ENCODE measurements at places on chromosomes 12 and 14.
A peak's percentile ranks its signal among the peaks of the same experiment; 100 is the strongest.

DNA sequence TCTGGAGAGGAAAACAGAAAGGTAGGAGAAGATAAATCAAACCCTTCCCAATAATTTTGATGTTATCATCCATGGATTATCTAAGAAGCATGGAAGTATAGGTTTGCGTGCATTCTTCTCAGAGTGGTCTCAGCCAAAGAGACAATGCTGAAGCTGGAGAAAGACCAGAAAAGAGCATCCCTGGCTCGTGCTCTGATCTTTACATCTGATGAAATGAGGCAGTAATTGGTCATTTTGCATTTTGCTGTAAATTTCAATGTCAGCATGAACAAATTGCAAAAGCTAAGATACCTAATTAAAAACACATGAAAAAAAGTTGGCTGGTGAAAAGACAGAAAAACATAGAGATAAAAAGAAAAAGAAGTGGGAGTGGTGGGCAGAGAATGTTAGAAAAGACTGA is 252.4 kb downstream of the ITPR2 start:
- no peak for DNase-seq

GRCh38 chr14:67599698-67600561 is at the start of gene PIGH:
TSS of gene PIGH (minus strand) at chr14:67600268. CDS start at chr14:67600203, 65 bp downstream.
- peak; percentile 73 for DNase-seq

DNA sequence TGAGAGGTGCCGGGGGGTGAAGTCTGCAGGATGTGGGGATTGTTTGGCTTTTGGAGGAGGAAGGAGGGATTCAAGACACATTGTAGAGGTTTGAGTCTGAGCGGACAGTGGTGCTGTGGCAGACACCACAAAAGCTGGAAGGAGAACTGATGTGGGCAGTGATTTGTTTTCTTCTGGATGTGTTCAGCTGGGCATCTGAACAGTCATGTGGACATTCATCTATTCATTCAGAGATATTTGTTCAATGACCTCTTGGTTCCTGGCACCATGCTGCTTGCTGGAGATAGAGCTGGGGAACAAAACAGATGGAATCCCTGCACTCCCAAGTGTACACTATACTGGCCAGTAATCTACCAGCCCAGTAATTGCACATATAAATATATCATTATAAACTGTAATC is 64.0 kb downstream of the PTPN11 start:
- no peak for DNase-seq

DNA sequence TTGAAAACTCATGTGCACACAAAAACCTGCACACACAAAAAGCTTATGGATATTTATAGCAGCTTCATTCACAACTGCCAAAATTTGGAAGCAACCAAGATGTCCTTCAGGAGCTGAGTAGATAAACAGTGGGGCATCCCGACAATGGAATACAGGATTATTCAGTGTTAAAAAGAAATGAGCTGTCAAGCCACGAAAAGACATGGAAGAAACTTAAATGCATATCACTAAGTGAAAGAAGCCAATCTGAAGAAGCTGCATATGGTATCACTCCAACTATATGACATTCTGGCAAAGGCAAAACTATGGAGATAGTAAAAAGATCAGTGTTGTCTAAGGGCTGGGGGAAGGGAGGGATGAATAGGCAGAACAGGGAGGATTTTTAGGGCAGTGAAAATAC is 5.2 kb upstream of the TPCN1 start:
- DNase-seq = no peak

DNA sequence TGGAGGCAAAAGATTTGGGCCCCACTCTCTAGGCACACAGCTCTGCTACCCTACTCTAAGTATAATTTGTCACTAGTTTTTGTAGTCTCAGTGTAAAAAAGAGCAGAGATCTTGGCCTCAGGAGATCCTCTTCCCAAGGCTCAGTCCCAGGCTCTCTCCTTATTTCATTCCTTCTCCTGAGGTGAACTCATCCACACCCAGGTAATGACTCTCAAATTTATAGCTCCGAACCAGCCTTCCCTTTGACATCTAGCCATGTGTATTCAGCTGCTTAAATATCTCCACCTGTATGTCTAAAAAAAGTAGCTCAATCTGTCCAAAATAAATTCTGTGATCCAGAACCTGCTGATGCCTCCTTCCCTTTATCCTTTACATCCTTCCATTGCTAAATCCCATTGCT is 173.5 kb upstream of the HIF1A start:
- no peak for DNase-seq

GRCh38 chr12:125402874-125403789 is 337.9 kb downstream of the AACS start:
- DNase-seq = no peak

GRCh38 chr12:111412830-111413441 is 7.2 kb downstream of the SH2B3 start:
- DNase-seq = no peak

- DNase-seq = no peak
Observed at GRCh38 chr12:12156828-12157227, 86.1 kb downstream of the BCL2L14 start.

DNA sequence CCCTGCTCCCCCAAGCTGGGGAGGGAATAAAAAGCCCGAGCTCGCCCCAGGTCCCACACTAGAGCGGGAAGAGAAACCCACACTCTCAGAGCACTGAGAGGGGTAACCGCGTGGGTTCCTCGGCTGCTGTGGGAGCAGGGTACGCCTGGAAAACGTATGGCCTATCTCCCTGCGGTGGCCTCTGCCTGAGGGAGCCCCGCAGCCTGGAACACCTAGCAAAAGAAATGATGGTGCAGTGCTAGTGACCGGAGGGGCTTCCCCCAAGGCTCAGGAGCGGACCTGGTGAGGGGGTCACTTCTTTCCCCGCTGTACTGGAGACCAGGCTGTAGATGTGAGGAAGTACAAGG is 2.5 kb upstream of the OR4N2 start:
- no peak for DNase-seq

- DNase-seq = no peak
Observed at GRCh38 chr12:104498211-104498801, 41.6 kb downstream of the CHST11 start.

DNA sequence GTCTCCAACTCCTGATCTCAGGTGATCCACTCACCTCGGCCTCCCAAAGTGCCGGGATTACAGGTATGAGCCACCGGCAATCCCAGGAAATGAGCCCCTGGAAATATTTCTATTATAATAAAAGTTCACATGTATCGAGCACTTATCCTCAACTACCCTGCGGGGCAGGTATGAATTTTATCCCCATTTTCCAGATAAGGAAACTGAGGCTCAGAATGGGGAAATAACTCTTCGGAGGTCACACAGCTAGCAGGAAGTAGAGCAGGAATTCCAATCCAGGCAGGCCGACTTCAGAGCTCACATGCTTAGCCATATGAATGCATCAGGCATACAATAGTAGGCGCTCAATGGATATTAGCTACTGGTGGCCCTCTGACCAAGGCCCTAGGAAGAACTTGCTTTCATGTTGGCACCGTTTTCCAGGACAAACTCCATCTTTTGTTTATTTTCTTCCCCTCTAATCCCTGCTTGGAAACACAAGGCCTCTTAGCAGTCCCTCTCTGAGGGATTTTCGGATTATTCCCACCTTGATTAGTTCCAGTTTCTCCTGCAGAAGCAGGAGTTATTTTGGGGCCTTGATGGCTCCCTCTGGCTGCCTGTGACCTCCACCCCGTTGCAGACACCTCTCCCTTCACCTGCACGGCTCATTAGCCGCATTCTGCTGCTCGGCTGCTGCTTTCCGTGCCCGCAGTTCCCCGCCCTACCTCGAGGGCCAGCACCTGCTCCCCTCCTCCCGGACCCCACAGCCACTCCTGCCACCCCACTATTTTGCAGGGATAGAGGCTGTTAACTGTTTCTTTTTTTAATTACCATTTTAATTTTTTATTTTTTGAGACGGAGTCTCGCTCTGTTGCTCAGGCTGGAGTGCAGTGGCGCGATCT is 18.7 kb upstream of the POP5 start:
- DNase-seq = no peak

DNA sequence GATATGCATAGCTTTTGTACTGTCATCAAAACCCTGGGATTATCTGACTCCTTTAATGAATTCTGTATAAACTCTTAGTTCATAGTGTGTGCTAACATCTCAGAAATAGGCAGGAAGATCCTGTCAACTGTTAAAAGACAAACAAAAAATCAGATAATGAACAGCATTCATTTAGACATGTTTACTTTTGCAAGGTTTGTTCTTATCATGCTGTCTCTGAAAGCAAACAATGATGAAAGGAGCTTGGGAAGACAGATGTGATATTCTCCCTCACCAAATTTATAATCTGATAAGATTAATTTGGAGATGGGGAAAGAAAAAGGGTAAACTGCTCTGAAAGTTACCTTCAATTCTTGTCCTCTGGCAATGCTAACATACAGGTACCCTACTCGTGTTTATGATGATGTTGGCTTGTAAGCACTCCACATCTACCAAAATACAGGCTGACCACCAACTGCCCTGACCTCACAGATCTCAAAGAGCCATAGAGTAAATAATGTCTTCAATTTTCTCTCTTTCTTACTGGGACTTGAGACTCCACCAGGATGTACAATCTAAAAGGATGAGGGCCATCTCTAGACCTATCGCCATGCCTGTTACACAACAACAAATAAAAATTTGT is 233.8 kb downstream of the SSPN start:
- DNase-seq = no peak

DNA sequence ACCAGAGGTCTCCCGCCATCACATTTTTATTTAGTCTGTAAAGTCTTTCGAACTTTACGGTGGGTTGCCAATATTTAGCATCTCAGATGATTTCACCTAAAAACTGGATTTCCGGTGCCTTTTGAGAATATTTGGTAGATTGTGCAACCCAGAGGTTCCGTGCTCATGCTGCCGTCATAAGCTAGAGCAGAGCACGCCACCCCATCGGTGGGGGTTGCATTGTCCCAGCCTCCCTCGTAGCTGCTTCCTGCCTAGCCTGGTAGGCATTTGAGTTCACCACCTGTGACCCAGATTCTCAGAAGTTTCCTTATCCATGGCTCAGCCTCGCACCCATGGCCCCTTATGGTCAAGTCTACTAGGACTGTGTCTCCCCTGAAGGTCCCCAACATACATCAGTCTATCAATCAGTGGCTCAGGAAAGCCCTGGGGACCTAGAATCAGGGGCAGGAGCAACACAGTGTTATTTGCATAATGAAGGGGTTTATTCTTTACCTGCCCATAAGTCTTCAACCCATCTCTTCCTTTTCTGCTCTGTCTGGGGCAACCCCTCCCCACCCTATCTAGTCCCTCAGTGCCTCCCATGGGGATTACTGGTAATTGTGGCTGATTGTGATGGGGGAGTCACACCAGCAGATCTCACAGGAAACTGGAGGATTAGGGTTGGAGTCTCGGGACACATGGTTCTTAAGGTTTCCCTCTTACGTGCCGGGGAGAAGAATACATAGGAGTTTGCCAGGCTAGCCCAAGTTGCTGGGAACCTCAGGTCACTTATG is 152.3 kb downstream of the PHETA1 start:
- no peak for DNase-seq

GRCh38 chr14:49950275-49951228 is 57.7 kb downstream of the ARF6 start:
- no peak for DNase-seq

DNA sequence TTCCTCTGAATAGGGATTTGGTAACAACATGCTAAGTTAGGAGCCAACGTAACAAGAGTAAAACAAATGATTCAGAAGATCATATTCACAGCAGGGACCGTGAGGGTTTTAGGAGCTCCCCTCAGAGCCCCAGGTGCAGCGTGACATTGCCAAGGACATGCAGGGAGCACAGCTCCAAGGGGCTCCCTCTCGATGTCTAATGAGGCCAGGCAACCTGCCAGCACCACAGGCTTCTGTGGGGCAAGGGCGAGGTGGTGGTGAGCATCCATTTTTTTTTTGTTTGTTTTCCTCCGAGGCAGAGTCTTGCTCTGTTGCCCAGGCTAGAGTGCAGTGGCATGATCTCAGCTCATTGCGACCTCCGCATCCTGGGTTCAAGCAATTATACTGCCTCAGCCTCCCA is 95.1 kb upstream of the PTPRB start:
- no peak for DNase-seq

DNA sequence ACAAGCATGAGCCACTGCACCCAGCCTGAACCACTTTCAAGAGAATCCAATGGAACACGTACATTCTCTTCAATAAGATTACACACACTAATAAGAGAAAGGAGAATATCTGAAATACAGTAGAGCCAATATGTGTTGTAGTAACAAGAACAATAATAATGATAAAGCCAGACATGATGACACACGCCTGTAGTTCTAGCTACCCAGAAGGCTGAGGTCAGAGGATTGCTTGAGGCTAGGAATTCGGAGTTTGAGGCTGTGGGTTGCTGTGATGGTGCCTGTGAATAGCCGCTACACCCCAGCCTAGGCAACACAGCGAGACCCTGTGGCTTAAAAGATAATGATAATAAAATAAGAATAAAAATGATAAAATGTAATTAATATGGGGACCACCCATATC is 15.6 kb downstream of the APOBEC1 start:
- DNase-seq = no peak

GRCh38 chr12:75317784-75318183 is 12.3 kb downstream of the CAPS2 start:
- no peak for DNase-seq

GRCh38 chr12:91813701-91814100 is 331.9 kb downstream of the BTG1 start:
- no peak for DNase-seq

- DNase-seq = no peak
Observed at GRCh38 chr12:109493090-109493489, 15.7 kb downstream of the UBE3B start.

DNA sequence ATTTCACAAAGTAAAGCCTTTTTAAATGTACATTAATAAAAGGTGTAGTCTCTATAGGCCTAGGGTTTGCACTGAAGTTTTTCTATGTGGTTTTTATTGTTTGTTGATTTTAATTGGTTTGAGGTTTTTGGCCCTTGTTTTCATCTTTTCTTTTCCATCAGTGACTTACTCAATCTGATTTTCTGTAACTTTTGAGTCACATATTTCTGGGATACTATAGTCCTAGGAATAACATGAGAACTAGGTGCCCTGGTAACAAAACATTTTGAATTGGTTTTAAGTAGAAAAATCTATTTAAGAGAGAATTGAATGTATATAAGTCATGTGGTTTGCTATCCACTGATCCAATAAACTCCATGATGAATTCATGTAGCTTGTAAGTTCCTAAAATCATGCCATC is 311.9 kb downstream of the CEP128 start:
- no peak for DNase-seq

DNA sequence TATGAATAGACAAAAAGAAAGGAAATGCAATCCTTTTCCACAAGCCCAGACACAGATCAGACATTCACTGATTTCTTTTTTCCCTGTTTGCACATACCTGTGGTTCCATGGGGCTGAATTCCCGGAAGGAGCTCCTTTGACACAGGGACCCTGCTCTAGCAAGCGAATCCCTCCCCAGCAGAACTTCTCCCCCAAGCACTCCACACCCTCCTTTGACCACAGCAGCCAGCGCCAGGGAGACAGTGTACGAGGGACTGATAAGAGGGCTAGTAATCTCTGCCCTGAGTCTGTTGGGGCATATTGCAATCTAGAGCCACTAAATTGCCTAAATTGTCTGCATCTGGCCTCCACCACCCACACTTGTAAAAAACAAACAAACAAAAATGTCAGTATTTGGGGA is 83.4 kb upstream of the NTF3 start:
- DNase-seq = no peak

- DNase-seq = no peak
Observed at GRCh38 chr14:22898302-22899090, 15.5 kb downstream of the REM2 start.

All from stimulated activated CD4-positive, alpha-beta T cell treated with anti-CD3 and anti-CD28 coated beads, TNF-alpha, amount 100 ng/mL, for 1 hour (primary cell).